CMK (cell line): ENCODE measurements at places on chromosomes 3 and 15.

- no peak for DNase-seq
Observed at GRCh38 chr3:134658555-134658954, 7.7 kb upstream of the KY start.

DNA sequence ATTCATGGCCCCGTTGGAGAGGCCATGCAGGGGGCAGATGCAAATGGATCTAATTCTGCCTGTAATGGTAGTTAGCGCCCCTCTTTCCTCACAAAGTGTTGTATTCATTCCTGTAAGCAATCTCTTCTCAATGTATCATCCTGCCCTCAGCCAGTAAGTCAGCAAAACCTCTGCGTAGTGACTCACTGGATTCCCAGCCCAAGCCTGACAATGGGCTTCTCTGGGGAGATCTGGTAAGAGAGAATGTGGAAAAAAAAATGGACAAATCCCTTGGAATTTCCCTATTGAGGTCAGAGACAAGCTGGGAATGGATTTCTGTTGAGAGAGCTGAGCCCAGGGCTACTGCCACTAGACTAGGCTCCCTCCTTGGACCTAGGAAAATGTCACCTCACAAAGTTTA is 25.4 kb downstream of the ADPGK start:
- DNase-seq, result no peak

GRCh38 chr3:8324747-8325146 is 176.9 kb upstream of the LMCD1 start:
- DNase-seq, result no peak

DNA sequence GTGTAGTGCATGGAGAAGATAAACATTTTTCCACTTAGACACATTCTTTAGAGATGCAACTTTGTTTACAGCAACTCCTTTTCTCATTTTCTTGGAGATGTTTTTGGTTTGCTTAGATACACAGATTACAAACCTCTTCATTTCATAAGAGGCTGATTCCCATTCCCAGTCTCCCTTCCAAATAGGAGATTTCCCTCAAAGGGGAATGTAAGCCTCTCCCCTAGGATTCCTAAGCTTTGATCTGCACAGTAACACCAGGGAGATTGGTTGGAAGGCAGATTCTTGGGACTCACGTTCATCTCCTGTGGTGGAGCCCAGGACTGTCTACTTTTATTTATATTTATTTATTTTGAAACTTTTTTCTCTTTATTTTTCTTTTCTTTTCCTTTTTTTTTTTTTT is 63.2 kb downstream of the MCTP2 start:
- DNase-seq, result no peak

DNA sequence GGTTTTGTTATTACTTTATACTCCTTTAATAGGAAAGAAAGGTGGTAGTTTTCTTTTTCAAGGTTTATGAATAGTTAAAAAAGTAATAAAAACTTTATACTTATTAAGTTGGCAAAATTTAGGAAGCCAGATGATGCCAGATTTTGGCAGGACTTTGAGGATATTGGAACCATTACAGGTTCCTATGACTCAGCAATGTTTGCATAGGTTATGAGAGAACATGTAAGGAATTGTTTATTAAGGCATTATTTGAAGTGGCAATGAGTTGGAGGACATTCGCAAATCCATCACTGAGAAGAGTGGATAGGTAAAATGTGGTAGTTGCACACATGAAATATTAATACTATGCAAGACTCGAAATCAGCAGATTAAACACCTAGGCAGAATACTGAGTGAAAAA is 29.9 kb downstream of the CDAN1 start:
- DNase-seq, result no peak

- no peak for DNase-seq
Observed at GRCh38 chr3:54900838-54901591, 26.8 kb downstream of the LRTM1 start.

GRCh38 chr3:38950581-38950980 is 101.2 kb downstream of the SCN11A start:
- DNase-seq, result no peak

GRCh38 chr15:73681063-73681462 is 3.1 kb upstream of the CD276 start:
- DNase-seq, result no peak

DNA sequence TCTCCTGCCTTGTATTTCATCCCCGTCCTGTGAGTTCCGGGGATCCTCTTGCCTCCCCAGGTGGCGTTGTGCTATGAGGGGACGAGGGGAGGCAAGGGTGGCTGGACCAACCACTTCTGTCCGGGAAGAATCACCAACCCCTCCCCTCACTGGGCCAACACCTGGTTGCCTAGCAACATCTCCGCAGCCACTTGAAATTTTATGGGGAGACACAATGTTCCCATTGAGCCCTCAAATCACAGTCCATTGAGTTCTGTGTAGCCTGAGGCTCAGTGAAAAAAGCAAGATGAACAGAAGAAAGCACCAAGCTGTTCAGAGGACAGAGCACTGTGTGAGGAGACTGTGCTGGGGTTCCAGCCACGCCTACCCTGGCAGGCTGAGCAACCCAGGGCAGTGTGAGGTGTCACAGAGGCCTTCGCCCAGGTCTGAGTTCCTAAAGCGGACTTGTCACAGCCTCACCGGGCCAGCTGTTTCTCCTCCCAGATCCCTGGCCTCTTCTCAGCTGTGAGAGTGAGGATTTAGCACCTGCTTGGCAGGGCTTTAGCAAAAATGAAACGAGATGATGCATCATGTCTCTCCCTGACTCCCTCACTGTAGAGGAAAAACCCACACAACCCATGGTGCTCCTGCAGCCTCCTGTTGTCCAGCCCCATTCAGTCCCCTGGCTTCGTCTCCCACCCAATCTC is 76.8 kb downstream of the ATP2B2 start:
- no peak for DNase-seq

DNA sequence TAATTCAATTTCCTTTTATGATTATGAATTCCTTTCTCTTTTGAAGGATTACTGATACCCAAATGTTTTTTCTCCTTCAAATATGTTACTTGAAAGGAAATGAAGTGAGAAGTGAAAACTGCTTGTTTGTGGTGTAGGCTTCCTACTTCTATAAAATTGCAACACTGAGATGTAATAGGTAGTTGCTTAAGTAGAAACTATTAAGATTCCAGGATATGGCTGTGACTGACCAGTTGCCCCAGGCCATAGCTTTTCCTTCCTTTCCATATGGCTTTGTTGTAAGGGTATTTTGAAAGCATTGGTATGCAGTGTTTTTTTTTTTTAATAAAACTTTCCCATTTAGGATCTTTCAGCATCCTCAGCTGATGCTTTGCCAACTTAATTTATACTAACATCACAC is 28.5 kb downstream of the DNAJC13 start:
- DNase-seq, result no peak

DNA sequence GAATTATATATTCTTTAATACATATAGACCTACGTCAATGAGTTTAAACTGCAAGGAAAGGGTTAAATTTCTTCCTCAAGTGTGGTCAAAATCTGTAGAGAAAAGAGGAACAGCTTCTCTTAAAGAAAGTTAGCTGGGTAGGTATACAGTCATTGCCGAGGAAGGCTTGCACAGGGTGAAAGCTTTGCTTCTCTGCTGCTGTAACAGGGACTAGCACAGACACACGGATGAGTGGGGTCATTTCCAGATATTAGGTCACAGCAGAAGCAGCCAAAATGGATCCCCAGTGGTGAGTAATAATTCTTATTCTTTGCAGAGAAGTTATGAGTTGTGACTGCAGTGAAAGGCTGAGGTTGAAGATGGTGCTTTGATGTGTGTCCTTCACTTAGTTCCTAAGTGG is at the start of gene CD86:
CD86 (plus strand) TSS at position 148 of the 400 bp plus-strand sequence; CDS start at position 276, 128 bp downstream.
- no peak for DNase-seq

DNA sequence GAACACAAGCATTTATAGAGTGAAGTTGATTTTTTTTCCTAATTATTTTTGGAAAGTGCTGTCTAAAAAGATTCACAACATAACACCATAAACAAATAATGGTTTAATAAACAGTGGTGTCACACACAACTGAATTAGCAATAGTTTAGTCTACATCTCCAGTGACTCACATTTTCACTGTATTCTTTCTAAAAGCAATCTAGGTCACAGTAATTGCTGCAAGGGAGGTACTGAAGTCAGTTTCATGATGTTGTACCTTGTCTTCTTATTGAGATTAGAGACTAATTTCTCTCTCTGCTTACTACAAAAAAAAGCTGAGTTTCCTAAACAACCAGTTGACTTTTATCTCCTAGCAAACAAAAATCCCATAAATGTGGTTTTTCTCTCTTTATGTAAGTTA is 29.6 kb downstream of the PLSCR4 start:
- DNase-seq, result no peak

DNA sequence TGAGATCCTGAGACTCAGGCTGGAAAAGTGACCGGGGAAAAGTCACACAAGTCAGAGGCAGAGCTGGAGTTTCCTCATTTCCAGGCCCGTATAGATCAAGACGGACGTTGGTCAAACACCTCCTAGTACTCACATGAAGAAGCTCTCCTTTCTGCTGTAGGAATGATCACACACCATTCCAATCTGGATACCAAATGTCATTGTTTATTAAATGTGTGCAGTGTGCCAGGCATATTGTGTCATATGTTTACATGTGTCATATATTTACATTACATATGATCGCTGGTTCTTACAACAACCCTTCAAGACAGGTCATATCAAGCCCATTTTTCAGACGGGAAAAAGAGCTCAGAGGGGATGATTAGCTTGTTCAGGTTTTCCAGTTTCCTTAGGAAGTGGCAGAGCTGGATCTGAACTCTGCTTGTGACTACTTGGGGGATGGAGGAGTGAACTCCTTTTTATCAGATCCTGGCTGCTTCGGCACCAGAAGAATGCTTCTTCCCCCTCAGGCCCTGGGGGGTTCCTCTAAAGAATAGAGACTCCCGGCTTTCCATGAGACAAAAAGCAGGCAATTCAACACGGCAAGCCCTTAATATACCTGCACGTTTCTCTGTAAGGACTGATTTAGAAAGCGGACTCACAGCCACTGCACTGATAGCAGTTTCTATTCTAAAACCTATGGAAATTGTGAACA is 41.9 kb downstream of the FAM43A start:
- no peak for DNase-seq

- DNase-seq, result no peak
Observed at GRCh38 chr3:22372292-22373062, 621.5 kb upstream of the ZNF385D start.

- DNase-seq, result no peak
Observed at GRCh38 chr3:50509715-50510114, 6.3 kb upstream of the CACNA2D2 start.

- DNase-seq, result peak; percentile 75
Observed at GRCh38 chr3:194070634-194071409, 65.1 kb upstream of the HES1 start.

DNA sequence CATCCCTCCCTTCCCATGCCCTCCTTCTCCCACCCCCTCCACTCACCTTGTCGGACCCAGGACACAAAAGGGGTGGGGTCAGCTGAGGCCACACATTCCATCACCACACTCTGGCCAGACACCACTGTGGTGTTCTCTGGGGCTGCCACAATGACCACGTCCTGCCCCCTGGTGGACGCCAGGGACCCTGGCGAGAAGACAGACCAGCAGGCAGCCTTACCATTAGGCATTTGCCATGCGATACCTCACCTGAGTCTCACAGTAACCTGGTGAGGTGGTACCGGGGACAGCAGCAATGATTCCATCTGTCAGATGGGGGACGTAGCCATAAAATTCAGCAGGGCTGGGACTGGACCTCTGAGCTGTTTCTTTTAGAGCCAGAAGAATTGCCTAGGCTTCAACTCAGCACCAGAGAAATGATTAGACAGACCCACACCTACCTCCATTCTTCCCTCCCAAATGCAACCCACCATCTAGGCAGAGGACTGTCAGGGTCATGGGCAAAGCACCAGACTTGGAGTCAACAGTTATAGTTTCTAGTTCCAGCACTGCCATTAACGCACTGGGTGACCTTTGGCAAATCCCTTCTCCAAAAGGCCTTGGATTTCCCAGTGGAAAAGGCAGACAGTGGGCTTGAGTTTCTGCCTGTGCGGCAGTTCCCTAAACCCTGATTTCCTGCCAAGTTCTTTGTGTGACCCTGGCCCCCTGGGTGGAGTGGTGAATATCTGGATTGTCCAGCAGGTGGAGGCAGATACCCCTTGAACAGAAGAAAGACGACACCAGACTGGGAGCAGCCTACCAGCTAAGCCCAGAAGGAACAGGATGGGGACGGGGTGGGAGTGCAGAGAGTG is 21.8 kb downstream of the IGDCC4 start:
- peak; percentile 58 for DNase-seq

GRCh38 chr3:30418443-30418842 is 188.0 kb upstream of the TGFBR2 start:
- DNase-seq, result no peak

DNA sequence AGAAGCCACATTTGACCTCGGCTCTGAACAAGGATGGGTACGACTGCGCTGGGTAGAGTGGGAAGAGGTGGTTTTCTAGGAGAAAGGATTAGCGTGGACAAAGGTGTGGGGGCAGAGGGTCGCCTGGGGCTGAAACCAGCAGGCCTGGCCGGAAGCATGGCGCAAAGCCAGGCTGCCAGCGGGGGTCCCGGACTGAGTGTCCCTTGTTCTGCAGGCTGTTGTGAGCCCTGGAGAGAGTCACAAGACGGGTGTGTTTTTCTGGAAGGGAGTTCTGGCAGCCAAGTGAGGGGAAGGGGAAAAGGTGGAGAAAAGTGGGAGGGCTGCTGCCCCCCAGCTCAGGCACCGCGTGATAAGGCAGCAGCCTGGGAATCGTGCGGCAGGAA is 98.5 kb upstream of the MEF2A start:
- DNase-seq, result no peak

DNA sequence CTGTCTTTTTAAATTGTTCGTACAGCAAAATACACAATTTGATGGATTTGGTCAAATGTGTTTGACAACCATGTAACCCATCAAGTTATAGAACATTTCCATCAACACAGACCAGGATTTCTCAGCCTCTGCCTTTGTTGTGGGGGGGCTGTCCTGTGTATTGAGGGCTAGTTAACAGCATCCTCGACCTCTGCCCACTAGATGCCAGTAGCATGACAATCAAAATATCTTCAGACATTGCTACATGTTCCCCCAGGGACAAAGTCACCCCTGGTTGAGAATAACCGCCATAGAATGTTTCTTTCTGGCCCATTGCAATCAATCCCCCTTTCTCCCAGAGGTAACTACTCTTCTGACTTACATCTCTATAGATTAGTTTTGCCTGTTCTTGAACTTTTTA is 310.1 kb upstream of the RGMA start:
- DNase-seq, result no peak

DNA sequence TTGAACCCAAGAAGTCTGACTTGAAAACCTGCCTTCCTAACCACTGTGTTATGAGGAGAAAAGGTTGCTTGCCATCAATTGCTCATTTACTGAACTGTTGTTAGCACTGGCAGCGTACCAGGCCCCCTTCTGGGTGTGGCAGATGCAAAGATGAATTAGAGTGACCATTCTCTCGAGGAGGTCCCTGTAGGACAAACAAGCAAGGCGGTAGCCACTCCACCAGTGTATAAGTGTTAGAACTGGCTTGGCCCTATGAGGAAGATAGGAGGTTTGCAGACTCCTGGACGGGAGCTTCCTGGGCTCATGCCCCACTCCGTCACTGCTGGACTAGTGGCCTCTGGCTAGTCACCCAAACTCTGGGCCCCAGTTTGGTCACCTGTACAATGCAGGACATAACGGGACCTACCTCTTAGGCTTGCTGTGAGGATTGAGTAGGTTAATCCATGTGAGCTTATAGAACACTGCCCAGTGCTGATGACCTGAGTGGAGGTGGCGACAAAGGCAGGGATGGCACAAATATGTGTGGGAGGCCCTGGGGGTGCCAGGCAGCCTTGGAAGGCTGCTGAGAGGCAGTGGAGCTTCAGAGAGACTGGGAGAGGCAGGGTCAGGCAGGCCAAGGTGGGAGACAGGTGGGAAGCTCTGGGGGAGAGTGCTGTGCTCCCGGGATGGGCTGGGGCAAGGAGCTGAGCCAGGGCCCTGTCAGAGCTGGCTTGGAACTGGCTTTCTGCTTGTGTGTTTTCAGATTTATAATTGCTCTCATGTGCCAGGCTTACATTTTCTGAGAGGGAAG is 145.9 kb downstream of the DNAJB8 start:
- no peak for DNase-seq
